ENCODE measurements at places on chromosomes 5 and 9.

DNA sequence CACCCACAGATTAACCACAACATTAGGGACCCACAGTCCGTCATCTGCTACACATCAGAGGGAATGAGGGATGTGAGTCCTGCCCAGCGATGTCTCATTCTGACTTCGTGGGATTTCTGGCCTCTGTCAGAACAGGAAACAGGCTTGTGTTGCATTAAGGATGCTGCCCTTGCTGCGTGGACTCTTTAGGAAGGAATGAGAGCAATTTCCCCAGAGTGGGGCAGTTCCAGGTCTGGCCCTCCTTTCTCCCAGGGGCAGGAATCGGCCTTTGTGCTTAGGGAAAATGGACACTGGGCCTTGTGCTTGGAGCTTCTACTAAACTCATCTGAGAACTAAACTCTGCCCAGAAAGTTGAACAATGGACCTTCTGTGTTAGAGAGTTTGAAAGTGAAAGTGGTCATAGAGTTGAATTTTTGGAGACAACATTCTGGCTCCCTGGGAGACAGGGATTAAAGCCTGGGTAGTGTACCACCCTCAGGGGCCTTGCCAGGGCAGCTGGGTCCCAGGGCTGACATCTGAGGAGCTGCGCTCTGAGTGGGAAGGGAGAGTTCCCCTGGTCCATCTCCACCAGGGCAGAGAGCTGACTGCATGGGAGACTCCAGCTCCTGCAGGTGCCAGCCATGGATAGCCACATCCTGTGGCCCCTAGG lies 37.8 kb upstream of the S1PR3 start:
- DNase-seq: no peak

DNA sequence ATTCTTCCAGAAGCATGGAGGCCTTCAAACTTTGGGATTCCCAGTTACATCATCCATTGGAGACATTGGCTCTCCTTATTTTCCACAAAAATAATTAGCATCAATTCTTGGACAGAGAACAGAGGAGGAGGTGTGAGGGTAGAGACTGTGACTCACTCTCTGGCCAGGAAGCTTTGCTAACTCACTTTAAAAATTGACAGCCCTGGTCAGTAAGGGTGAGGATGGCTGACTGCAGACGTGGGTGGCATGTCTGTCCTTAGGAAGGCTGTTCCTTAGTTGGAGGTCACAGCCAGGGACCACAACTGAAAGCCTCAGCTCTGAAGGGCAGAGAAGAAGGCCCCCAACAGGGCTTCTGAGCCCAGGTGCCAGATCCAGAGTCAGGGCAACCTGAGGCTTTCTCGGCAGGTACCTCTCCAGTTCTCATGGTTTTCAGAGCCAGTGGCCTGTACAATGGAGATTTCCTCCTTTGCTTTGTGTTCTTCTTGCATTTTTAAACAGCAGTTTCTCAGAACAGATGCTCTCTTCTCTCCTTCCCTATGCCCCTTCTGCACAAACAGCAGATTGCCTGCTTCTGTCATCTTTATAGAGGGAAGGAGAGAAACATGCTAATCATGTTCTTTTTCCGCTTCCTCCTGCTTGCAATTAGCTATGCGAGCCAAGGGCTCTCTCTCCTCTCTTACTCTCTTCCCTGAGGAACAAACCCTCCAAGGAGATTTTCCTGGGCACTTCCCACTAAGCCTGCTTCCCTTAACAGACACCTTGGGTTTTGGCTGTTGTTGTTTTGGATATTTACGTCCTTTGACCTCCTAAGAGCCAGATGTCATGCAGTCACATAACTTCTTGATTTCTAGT lies 92.5 kb upstream of the ZNF366 start:
- no peak for DNase-seq

DNA sequence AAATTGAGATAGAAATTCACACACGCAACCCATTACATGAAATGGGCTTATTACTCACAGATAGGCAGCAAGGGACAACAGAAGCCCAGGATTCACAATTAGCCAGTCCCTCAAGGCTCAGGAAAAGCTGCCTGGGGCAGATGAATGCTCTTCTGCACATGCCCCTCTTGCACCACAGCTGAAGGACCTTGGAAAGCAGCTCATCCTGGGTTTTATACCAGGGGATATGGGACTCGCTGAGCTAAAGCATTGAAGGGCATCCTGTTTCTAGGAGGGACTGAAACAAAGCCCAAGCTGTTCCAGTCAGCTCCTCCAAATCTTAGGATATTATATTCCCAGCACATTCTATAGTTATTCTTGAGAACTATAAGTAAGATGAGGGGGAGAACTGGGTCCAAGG lies 15.7 kb upstream of the TTC1 start:
- no peak for DNase-seq

GRCh38 chr5:169904508-169904907 lies 75.8 kb downstream of the INSYN2B start:
- no peak for DNase-seq

- DNase-seq: no peak
These were observed 155.1 kb downstream of the MAT2B start for GRCh38 chr5:163660486-163660885.

- DNase-seq: no peak
These were observed at the start of gene GGTA1 for GRCh38 chr9:121499427-121500164. TSS of gene GGTA1 (minus strand) at chr9:121499844. CDS start at chr9:121467922, 31,922 bp downstream.

GRCh38 chr5:120155873-120156272 lies 308.2 kb upstream of the PRR16 start:
- no peak for DNase-seq

DNA sequence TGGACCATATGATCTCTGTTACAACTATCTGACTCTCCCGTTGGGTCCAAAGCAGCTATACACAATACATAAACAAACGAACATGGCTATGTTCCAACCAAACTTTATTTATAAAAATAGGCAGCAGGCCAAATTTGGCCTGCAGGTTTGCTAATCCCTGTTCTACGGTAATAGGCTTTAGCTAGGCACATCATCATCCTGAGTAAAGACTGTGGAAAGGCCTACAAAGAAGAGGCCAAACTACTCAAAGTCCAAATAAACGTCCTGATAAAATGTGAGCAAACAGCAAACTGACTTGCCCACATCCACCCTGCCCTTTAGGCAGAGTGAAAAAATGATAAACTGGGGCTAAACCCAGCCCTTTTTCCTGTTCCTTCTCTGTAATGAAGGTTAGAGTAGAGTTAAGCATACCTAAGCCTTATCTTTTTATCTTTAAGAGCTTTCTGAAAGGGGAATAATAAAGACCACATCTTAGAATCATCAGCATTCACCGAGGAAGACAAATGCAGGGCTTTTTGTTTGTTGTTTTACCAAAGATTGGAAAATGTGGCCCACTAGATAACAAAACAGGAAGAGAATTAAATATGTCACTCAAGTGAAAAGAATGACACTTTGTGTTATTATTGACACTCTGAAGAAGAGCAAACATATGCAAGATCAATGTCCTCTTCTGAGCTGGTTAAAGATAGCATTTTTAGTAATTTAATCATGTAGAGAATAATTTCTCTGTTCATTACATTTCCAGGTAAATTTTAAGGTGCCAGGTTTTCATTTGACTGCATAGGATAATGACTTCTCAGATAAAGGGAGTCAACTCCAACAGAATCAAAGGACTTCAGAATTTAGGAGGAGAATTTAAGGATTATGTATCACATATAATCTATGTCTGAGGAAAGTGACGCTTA lies 160.0 kb upstream of the GNA14 start:
- DNase-seq: no peak

Measured in GDM1 (cell line).